ENCODE measurements at places on chromosomes 3 and 15.
A peak's percentile ranks its signal among the peaks of the same experiment; 100 is the strongest.

- no peak for DNase-seq
These were observed 26.6 kb downstream of the APBA2 start for GRCh38 chr15:28912422-28912821.

DNA sequence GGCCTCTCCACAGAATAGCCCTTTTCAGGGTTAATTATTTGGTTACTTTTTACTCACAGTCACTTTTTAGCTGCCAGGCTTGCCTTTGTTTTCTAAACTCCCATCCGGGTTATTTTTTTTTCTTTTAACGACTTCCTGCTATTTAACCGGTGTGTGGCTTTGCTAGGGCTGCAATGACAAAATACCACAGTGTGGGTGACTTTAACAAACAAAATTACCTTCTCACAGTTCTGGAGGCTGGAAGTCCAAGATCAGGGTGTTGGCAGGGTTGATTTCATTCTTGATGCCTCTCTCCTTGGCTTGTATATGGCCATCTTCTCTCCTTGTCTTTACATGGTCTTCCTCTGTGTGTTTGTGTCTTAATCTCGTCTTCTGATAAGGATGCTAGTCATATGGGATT is 91.5 kb downstream of the IL1RAP start:
- DNase-seq: no peak

DNA sequence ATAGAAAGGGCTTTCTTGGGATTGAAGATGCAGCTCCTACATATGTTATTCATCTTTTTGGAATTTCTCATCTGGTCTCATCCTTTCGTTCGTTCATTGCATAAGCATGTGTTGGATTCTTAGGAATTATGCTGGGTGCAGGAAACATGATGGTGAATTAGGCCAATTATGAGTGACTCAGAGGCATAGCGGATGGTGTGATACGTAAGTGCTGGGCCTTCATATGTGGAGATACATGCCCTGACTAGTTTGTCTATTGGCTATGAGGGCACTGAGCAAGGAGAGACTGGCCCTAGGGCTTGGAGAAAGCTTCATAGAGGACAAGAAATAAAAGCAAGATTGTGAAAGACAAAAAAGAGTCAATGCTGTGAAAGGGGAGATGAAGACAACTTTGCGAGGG is 235.1 kb downstream of the MYRIP start:
- no peak for DNase-seq

DNA sequence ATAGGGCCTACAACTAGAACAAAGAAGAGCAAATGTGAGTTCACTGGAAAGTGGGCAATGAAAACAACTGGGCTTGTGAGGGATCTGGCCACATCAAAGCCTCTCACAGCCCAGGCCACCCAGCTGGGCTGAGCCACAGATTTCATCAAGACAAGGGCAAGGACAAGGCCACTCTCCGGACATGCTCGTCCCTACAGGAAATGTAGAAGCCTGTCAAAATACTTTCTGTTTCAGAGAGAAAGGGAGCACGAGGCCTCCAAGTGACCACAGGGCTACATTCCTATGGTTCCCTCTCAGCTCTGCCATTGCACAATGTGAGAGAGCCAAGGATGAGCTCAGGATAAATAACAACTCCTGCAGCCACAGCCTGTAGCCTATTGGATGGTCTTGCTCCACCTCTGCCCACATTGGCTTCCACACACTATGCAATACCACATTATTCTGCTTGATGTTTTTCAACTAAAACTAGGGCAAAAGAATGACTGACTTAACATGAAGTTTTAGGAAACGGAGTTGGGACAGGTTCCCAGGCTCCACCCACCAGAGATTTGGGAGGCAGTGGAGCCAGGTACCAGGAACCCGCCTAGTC is 12.1 kb downstream of the TBC1D2B start:
- DNase-seq: no peak

GRCh38 chr15:73873889-73874511 is 636 bp downstream of the TBC1D21 start:
- peak; percentile 58 for DNase-seq

GRCh38 chr3:123634149-123635051 is 49.5 kb upstream of the HACD2 start:
- no peak for DNase-seq

DNA sequence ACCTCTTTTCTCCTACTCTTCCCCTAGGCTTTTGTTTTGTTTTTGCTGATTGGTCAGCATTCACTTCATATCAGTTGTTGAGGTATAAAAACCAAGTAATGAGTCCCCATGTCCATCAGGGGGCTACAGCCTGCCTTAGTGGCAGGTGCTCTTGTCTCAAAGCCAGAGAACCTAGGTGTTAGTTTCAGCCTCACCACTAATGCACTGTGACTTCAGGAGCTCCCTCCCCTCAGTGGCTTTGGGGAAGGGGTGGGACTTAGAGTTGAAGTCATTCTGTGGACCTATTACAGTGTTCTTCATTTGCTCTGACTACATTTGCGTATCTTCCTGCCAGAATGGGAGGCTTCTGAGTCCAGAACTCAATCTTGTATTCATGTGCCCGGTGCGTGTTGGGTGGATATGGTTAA is 41.6 kb downstream of the NR2C2 start:
- DNase-seq: peak; percentile 9

- DNase-seq: no peak
These were observed 1.5 kb upstream of the AMOTL2 start for GRCh38 chr3:134375582-134376384.

- no peak for DNase-seq
These were observed 33.3 kb downstream of the FAH start for GRCh38 chr15:80186066-80186465.

- DNase-seq: no peak
These were observed 3.2 kb upstream of the SLC7A14 start for GRCh38 chr3:170589113-170589512.

- DNase-seq: peak; percentile 55
These were observed 128.4 kb downstream of the RAP2B start for GRCh38 chr3:153290268-153291015.

DNA sequence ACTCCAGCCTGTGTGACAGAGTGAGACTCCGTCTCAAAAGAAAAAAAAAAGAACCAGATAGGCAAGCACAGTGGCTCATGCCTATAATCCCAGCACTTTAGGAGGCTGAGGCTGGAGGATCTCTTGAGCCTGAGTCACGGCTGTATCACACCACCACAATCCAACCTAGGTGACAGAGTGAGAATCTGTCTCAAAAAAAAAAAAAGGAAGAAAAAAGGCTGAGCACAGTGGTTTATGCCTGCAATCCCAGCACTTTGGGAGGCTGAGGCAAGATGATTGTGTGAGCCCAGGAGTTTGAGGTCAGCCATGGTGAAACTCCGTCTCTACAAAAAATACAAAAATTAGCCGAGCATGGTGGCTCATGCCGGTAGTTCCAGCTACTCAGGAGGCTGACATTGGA is 5.6 kb upstream of the NICN1 start:
- no peak for DNase-seq

DNA sequence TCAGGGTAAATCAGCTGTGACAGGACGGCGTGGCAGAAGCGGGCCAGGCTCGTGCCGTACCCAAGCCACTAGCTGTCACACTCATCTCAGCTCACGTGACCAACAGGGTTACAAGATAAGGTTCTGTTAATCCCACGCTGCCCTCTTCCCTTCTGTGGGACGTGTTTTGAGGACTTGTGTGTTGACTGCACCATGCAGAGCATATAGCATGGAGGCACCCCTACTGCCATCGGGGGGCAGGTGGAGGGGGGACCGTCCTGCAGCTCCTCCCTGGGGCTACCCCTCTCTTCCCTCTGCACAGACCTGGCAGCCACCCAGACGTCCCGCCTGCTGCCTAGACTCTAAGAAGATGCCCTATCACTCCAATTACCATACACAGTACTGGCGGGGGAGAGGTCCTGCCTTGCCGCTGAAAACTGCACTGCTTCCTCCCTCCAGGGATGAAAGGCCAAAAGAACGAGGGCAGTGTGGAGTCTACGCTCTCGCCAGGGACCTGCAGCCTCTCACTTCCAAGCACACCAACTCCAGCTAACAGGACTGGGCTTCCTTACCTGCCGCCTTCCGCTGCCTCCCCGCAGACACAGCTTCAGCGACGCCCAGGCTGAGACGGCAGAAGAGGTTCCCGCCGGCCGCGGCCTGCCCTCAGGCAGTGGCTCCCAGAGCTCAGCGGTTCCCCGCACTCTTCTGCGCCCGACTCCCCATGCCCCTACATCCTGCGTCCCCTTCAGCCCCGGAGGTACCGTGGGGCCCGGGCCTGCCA is at the start of gene TNK2:
Gene TNK2, minus strand, starts transcription at position 618 of the 760 bp plus-strand sequence. CDS start 19,963 bp downstream, outside the sequence.
- DNase-seq: peak; percentile 65

DNA sequence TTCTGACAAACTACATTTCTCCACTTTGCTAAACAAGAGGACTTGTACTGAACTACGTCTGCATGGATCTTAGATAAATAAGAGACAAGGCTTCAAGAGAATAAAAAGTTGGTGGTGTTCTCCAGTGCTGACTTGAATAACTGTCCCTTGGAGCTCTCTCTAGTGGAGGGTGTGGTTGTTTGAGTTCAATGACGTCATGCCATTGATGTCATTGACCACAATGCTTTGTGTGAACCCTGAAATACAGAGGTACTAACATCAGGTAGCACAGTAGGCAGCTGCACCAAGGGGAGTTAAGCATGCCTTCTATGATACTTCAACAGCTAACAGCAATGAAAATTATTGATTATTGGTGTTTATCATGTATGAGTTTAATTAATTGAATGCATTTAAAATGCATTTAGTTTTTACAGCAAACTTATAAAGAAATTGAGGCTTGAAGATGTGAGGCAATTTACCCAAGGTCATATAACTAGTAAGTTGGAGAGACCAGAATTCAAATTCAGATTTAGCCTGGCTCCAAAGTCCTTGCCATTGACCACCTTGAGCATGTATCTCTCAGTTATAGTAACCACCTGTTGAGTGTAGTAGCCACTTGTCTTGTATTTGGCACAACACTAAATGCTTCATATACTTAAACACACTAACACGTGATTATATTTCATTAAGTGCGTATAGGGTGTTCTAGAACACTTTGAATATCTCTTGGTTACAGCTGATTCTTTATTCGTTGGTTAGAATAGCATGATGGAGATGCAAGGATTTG is 126.0 kb upstream of the ANKRD28 start:
- peak; percentile 5 for DNase-seq

GRCh38 chr3:156303001-156303707 is 182.8 kb downstream of the KCNAB1 start:
- no peak for DNase-seq

GRCh38 chr3:26915208-26915607 is 292.6 kb downstream of the LRRC3B start:
- DNase-seq: no peak

DNA sequence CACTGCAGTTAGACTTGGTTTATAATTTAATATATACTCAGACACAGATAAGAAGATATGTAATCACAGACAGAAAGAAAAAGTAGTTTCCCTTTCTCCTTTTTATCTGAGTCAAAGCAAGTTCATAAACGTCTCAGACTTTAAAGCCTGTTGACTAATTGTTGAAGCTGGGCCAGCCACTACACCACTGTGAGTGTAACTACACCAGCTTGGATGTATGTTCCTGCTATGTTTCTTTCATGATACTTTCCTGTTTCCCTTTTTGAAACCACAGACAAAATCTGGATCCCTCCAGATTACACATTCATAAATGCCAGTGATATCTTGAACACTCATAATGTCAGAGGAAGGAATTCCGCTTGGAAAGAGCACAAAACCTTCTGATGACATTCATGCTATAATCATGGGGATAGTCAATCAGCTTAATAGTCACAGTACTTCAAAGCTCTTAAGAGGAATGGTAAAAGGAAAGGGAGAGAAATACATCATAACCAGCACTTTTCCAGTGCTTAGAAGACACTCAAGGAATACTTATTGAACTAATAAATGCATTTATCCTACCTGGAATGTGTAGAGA is 32.0 kb downstream of the KCNMB2 start:
- DNase-seq: no peak

GRCh38 chr15:91679447-91679846 is 174.1 kb upstream of the SLCO3A1 start:
- no peak for DNase-seq

DNA sequence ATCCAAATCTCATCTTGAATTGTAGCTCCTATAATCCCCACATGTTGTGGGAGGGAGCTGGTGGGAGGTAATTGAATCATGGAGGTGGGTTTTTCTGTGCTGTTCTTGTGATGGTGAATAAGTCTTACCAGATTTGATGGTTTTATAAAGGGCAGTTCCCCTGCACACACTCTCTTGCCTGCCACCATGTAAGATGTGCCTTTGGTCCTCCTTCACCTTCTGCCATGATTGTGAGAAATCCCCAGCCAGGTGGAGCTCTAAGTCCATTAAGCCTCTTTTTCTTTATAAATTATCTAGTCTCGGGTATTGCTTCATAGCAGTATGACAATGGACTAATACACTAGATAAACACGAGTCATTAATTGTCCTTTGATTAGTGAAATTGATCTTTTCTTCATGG is 214.5 kb upstream of the CFAP20DC start:
- DNase-seq: no peak

- no peak for DNase-seq
These were observed 16.6 kb upstream of the MAGI1 start for GRCh38 chr3:66055289-66055688.

DNA sequence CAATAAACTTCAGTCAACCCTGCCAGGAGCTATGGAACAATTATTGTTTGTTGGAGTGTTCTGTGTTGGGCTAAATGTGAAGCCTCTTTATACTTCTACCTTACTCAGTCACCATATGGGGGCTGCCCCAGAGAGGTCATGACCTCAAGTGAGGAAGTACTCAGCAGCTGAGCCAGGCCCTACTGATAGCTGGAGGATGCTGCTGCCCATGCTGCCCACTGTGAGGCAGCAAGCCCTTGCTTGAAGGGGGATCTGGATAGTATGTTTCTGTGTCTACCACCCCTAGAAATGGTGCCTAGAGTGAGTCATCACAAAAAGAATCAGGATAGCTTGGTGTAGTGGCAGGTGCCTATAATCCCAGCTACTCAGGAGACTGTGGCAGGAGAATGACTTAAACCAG is 4.5 kb upstream of the RPL24 start:
- no peak for DNase-seq

- no peak for DNase-seq
These were observed 38.5 kb upstream of the DNAJC13 start for GRCh38 chr3:132378846-132379245.

DNA sequence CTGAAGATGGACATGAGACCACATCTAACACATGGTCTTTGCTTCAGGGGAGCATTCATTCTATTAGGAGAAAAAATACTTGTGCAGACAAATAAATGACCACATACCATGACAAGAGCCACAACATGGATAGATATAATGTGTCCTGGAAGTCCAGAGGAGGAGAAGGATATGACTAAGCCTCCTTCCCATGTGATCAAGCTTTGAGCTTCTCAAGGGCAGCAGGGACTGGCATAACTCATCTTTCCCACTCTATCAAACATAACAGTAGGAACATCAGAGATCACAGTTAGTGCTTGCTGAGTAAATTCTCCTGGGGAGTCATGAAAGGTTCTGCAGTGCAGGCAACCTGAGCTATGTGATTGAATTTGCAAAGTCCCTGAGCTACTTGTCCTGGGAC is 86.0 kb upstream of the LPP start:
- DNase-seq: no peak

DNA sequence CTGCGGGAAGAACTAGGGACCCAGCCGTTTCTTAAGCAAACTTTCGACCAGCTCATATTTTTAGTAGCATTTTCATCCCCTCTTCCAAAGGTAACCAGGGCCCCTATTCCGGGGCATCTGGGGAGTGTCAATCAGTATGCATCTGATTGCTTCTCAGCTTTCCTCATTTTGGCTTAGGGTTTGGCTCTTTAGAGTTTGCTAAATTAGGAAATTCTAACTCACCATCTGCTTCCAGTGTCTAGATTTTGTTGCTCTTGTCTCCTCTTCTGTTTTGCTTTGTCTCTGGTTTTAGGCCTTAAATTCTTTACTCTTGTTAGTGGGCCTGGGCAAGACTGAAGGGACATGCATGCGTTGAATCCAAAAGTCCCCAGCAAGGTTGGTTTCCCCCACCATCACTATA is 9.6 kb upstream of the ABTB1 start:
- DNase-seq: no peak
